Neural progenitor cell (in vitro differentiated cells): ENCODE measurements at places on chromosomes 16 and 17. TPM values are rescaled to one million over a fixed set of nuclear protein-coding genes. Genes with fewer than 3 reads are reported as not detected.
A peak's percentile ranks its signal among the peaks of the same experiment; 100 is the strongest.

DNA sequence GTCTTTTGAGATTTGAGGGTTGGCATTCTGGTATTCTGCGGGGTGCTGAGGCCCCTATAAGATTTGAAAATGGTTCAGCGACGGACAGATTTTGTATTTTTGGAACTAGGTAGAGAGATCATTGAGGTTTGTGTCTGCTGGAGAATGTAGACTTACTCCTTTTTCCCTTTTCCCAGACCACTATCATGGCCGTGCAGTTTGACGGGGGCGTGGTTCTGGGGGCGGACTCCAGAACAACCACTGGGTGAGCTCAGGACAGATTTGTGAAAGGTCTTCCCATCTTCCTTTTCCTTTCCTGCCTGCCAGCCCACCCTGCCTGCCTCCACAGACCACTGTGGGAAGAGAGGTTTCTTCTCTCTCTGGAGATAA is 572 bp downstream of the PSMB6 start:
- DNase-seq: peak; percentile 70

Gene PRSS8
- total RNA-seq: 2.7 and 17.6 TPM in 2 replicates

DNA sequence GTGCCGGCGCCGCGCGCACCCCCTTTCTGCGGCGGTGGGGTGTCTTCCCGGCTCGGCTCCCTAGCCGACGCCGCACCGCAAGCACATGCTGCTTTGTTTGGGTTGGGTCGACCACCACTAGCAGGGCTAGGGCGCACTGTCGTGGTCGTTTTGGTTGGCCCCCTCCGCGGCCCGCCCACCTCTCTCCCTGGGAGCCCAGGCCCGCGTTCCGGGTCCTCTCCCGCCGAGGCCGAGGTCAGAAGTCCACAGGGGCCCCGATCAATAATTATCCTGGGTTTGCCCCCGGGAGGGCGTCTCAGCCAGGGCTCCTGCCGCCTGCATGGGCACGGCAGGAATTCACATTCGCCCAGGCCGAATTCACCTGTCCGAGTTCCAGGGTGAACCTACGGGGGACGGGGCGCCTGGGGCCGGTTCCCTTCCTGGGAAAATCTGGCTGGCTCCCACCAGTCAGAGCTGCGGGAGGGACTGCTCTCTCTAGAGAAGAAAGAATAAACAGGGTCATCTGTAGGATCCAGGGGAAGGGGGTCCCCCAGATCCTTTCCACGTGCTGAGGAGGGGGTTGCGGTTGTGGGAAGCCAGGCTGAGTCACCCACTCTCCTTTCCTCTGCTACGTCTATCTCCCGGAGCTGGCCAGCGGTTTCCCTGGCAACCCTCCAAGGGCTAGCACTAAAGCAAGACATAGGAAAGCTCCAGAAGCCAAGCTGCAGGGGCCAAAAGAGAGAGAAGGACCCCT is 584 bp upstream of the STAT5B start:
- peak; percentile 58 for DNase-seq

Gene SIAH1
- total RNA-seq: 50.0 and 73.9 TPM in 2 replicates

GRCh38 chr16:11356573-11357331 is 11.5 kb downstream of the RMI2 start:
- peak; percentile 84 for DNase-seq

DNA sequence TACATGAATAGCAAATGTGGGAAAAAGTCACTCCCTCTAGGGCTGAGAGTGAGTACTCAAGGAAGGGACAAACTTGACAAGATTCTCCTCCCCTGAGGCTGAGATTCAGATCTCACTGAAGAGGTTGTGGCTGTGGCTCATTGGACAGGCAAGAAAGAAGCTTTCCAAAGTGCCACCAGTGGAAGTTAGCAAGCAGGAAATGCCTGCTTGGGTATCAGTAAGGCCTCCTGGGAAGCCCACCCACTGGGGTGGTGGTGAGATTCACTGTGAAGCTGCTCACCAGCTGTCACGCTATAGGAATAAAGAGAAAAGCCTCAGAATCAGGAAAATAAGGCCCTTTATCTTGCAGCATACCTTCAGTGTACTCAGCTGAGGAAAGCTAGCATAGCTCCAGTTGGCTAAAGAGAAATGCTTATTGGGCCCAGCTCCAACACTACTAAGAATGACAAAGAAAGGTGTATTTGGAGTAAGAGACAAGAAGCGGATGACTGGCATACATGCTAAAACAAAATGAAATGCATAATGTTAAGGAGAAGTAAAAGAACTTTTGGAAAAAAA is 274.4 kb upstream of the TOM1L1 start:
- DNase-seq: peak; percentile 71

DNA sequence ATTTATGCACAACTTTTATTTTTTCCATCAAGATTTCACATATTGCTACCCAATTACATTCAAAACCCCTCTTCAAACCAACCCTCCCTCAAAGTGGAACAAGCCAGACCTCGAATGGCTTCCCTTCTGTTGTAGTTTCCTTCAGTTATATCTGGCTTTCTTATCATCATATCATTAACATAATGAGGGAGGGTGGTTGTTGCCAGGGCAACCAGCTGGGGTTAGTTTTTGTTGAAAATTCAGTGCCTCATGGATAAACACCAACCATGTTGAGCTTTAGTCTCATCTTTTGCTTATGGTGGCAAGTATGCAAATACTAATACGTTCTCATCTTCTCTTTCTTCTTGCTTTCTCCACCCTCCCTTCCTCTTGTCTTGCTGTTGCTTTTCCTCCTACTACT is 359.7 kb downstream of the CDH11 start:
- DNase-seq: no peak

Gene CLDN6
- 31.6 and 60.0 TPM in 2 replicates for total RNA-seq
